Epithelial cell of proximal tubule (primary cell): ENCODE measurements at places on chromosomes 6 and 20. TPM values are rescaled to one million over a fixed set of nuclear protein-coding genes. Genes with fewer than 3 reads are reported as not detected.

- DNase-seq = peak; percentile 61
These were observed 153.5 kb upstream of the DST start for GRCh38 chr6:56796196-56796532.

DNA sequence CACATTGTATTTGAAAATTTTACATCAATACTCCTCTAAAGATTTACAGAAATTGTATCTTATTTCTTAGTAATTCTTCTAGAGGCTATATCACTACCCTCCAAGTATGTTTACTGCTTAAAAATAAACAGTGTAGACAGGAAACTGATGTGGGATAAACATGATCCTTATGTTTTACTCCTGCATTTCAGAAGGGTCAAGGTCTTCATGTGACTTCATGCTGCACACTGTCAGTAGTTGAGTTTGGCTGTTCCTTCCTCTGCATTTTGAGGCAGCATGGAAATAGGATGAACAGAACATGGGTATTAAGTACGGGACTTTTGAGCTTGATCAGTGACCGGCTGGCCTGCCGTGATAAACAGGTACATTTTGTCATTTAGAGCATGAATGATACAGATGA, 179.2 kb upstream of the FERMT1 start:
- no peak for DNase-seq

DNA sequence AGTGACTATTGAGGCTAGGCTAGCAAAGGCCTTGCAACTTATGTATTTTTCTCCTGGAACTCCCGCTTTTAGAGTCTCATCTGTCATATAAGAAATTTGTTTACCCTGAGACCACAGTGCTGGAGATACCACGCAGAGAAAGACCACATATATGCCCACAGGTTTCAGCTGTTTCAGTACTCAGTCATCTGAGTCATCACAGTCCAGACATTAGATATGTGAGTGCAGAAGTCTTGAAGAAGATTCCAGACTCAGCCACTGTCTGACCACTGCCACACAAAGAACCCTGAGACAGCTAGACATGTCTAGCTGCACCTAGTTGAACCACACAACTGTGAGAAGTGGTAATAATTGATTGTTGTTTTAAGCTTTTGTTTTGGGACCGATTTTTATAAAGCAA, 648.3 kb downstream of the EPM2A start:
- DNase-seq = no peak

DNA sequence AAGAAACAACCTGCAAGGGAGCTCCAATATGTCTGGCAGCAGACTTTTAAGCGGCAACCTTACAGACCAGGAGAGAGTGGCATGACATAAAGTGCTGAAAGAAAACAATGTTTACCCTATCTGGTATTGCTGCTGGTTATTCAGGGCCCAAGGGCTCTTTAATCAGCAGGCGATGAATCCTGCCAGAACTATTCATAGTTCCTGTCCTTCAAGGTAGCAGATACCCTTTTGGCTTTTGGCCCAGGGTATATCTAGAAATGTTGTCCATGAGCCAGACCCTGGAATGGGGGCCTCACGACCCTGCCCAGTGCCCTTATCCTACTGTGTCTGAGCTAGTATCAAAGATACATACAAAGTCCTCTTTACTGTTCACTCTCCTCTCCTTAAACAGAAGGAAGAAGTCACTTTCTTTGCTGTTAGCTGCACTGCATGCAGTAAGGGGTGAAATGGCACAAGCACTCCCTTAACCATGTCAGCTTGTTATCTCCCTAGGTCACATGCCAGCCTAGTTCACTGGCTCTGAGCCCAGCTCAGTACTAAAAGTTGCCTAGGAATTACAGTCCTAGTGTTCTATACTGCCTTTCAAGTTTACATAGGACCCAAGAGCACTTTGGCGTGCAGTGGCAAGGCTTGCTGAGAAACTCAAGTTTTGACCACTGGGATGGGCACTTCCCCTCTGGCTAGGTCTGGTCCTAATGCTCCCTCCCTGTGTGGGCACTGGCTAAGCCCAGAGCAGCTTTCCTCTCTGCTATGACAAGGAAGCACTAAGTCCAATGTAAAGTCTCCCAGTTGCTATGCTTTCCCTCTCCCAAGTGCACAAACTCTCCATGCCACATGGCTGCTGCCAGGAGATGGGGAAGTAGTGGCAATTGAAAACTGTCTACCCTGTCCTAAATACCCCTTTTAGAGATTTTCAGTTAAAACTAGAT, 122.0 kb downstream of the HTR1B start:
- DNase-seq = no peak

GRCh38 chr20:34985461-34986310, 30.0 kb downstream of the MYH7B start:
- DNase-seq = no peak

DNA sequence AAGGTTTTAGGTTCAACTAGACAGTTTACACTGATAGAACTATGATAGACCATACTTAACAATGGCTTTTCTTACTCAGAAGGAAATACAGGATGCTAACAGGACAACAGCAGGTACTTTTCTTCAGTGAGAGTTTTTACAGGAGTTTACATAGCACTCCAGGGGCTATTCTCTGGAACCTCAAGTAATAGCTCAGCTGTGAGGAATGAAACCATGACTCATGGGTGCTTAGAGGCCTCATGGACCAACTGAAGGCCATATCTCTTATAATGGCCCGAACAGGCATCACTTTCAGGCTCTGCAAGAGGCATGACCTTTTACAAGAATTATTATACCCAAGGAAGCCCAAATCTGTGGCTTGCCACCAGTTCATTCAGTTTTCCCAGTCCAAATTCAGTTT, 31.8 kb downstream of the TREML1 start:
- no peak for DNase-seq

DNA sequence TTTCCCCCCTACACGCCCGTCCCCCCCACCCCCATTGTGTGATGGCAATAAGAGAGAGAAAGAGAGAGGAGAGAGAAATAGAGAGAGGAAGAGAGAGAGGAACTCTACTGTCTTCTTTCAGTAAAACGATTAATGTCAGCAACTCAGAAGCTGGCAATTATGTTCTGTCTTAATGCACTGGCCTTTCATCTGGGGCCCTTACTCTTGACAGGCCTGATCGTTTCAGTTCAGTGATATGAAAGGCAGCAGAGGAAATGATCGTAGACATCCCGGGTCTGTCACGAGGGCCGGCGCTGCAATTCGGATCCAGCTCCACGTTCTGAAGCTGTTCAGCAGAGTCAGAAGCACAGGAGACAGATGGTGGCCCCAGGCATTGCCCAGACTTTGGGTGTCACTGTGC, 308.9 kb downstream of the ZNF217 start:
- no peak for DNase-seq

The SAMHD1 gene
- total RNA-seq = 21.0 and 22.0 TPM in 2 replicates

- DNase-seq = no peak
These were observed 303.4 kb downstream of the PLCB1 start for GRCh38 chr20:8435285-8436035.

DNA sequence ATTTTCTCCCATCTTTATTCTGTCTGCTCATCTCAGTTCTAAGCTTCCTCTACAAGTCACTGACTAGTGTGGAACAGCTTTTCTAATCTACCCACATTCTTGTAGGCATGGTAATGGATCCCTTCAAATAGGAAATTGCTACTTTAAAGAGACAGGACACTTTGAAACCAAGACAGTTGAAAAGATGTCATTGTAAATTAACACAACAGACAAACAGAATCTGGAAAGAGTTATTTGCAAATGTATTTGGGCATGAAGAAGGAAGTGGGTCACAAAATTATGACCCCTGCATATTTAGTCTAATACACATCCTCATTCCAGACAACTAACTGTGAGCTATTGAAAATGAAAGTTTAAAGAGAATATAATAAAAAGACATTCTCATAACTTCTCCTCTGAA, 298.2 kb upstream of the MARCKS start:
- no peak for DNase-seq

- DNase-seq = no peak
These were observed 53.9 kb downstream of the KIZ start for GRCh38 chr20:21179757-21180156.

DNA sequence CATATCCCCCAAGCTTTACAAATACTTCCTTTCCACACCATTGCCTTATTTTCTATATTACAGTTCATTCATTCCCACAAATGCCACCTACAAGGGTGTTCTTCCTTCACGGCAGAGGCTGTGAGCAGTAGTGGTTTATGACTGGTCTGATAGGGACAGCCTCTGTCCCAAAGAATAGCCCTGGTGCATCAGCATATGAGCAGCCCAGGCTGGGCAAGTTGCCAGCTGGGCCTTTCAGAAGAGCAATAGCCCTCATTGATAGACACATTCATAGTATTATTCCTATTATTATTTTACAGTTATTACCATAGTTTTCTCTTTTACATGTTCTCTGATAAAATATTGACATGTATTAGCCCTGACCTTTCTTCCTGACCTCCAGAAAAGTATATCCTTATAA, 149.9 kb downstream of the MMS22L start:
- no peak for DNase-seq

The GPR6 gene
- total RNA-seq = not detected in 2 replicates

DNA sequence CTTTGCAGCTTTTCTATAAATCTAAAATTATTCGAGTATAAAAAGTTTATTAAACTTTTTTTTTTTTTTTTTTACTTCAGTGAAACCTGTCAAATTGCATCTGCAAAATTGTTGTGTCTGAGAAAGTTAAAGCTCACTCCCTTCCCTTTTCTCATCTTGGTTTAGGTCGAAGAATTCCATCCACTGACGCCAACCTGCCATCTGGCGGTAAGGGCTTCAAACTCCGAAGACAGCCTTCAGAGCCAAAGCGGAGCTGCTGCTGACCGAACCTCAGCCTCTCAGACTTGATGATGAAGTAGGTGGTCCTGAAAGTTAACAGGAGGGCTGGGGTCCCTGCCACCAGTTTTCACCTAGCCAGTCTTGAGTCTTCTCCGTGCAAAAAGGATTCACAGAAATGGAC, 29.6 kb upstream of the VAPB start:
- DNase-seq = no peak

The AURKA gene
- total RNA-seq = 83.9 and 116 TPM in 2 replicates

DNA sequence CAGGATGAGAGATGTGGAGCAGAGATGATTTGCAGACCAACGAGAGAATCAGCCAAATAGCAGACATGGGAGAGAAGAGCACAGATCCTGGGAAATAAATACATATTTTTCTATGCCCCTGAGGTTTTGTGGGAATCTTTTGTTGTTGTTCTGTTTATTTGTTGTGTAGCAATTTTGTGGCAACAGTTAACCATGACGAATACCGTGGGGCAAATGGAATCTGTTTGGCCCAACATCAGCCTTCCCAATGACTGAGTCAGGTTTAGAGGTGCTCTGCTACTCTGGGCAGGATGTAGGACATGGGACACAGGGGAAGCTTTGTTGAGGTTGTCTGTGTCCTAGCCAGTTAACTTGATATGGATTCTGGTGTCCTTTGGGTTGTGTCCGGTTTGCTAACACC, 7.9 kb upstream of the SLC2A10 start:
- no peak for DNase-seq

- DNase-seq = no peak
These were observed 83.5 kb downstream of the NDUFAF5 start for GRCh38 chr20:13868331-13868730.

- DNase-seq = no peak
These were observed 806 bp downstream of the LEMD2 start for GRCh38 chr6:33787954-33788693.

The PRL gene
- total RNA-seq = not detected in 2 replicates

- no peak for DNase-seq
These were observed 148.2 kb downstream of the BMP7 start for GRCh38 chr20:57118107-57118769.

DNA sequence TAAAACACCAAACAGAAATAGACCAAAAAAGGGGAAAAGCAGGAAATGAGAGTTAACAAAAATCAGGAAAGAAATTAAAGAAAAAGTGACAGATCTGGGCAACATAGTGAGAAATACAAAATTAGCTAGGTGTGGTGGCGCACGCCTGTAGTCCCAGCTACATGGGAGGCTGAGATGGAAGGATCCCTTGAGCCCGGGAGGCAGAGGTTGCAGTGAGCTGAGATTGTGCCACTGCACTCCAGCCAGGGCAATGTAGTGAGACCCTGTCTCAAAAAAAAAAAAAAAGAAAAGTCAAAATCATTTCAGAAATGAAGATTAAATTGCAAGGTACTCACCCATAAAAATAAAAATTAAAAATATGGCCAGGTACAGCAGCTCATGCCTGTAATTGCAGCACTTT, 13.0 kb upstream of the GRM4 start:
- no peak for DNase-seq

- DNase-seq = no peak
These were observed 72.0 kb upstream of the INSM1 start for GRCh38 chr20:20295621-20296498.

DNA sequence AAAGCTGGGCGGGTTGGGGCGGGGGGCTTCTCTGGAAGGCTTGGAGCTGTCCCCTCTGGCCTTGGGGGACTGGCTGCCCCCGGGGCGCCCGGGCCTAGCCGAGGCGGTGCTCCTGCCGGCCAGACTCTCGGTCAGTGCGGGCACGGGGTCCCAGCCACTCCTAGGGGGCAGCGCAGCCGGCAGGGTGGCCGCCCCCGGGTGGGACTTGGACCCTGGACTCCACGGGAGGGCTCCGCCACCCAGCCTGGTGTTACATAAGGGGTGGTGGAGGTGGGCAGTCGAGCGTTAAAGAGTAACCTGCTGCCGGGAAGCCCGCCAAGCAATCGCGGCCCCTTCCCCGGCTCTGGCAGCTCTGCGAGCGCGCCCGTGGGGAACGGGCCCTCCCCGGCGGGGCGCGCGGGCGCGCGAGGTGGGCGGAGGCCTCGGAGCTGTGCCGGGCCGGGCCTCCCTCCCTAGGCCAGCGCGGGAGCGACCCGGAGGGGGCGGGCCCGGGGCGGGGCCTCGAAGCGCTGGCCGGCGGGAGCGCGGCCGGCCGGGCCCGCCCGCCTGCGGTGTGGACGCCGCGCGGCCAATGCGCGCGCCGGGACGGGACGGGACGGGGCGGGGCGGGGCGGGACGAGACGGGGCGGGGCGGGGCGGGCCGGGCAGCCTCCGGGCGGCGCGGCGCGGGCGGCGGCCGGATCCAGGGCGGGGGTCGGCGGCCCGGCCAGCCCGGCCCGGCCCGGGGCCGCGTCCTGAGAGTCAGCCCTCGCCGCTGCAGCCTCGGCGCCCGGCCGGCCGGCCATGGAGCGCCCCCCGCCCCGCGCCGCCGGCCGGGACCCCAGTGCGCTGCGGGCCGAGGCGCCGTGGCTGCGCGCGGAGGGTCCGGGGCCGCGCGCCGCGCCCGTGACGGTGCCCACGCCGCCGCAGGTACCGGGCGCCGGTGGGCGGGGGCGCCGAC, at the start of gene SLC2A4RG:
TSS of gene SLC2A4RG (plus strand) at position 647 of the 940 bp plus-strand sequence. CDS start at position 784, 137 bp downstream.
- no peak for DNase-seq

- no peak for DNase-seq
These were observed 153.2 kb downstream of the MAFB start for GRCh38 chr20:40535816-40536215.

- DNase-seq = no peak
These were observed 194.0 kb downstream of the GMPR start for GRCh38 chr6:16432075-16433032.

The OR2J3 gene
- not detected in 2 replicates for total RNA-seq

The TMC2 gene
- total RNA-seq = not detected in 2 replicates

GRCh38 chr6:158636778-158637177, 7.8 kb downstream of the DYNLT1 start:
- no peak for DNase-seq
